Hepatic stellate cell (primary cell): ENCODE measurements at places on chromosomes 6 and 20.

DNA sequence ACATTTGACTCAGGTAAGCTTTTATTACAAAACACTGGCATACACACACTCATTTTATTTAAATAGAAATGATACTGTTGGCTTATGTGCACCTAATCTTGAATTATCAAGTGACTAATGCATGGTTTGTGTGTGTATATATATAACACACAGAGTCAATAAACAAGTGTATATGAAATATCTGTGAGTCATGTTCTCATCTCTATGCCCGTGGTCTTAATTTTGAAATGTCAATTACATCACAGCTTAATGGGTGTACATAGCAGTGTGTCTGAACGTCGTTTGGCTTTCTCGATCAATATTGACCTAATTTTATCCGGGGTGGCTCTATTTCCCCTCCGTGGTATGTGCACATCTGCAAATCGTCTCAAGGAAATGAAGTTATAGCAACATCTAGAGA lies 104.0 kb upstream of the ZFP64 start:
- no peak for DNase-seq

GRCh38 chr6:36650848-36651478 lies 27.6 kb upstream of the CDKN1A start:
- DNase-seq = no peak

DNA sequence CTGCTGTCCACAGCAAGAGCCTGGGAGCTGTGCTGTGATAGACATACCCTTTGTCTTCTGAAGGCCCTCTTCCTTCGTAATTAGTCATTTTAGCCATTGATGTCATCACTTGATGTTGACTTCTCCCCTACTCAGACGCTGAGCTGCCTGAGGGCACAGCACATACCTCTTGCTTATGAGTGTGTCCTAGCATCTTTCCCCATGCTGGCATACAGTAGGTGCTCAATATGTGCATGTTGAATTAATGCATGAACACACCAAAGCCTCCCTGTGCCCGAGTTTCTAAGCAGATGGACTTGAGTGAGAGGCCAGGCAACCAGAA lies 35.8 kb upstream of the FAM83D start:
- no peak for DNase-seq

DNA sequence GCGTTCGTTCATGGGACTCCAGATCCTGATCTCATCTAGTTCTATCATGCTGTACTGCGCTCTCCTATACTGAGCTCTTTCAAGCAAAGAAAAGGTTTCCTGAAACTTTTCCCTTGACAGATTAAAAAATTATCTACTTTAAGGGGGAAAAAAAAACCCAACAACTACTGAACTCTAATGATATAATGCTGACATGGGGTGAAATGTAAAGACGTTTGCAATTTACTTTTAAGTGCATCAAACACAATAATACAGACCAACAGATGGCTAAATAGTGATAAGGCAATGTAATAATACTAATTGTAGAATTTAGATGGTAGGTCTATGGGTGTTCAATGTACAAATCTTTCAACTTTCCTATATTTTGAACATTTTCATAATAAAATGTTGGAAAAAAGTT lies 16.4 kb downstream of the TOMM34 start:
- DNase-seq = no peak

DNA sequence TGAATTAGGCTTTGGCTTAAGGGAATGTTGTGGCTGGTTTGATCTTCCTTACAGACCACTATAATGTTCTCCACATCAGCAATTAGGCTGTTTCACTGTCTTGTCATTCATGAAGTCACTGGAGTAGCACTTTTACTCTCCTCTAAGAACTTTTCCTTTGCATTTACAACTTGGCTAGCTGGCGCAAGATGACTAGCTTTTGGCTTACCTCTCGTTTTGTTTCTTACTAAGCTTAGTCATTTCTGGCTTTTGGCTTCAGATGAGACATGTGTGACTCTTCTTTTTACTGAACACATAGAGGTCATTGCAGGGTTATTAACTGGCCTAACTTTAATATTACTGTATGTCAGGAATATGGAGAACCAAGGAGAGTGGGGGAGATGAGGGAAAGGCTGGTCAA lies 143.2 kb downstream of the PTCHD4 start:
- no peak for DNase-seq

DNA sequence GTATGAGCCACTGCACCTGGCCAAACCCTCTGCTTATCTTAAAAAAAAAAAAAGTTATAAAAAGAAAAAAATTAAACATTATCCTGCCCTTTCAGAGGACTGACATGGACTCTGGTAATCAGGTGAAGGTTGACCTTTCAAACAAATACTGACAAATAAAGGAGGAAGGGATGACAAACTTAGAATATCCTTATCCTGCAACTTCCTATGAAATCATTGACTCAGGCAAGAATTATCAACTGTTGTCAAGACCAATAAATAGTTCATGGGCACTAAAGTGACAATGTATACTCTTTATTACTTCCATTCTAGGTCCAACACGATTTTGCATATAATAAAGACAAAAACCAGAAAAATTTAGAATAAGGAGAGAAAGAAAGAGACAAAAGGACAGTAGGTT lies 117.9 kb downstream of the KIF16B start:
- no peak for DNase-seq

DNA sequence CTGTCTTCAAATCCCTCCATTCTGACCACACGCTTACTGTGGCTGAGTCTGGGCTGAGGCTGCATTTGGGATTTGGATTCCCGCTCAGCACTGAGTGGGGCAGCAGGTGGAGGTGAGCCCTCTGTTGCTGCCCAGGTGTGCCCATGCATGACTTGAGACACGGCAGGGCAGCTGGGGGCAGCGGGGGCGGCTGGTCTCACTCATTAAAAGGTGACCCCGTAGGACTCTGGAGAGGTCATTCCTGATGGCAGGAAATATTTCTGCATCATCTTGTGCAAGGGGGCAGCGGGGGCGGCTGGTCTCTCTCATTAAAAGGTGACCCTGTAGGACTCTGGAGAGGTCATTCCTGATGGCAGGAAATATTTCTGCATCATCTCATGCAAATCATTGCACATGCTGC lies 49.8 kb downstream of the SMOC2 start:
- no peak for DNase-seq

DNA sequence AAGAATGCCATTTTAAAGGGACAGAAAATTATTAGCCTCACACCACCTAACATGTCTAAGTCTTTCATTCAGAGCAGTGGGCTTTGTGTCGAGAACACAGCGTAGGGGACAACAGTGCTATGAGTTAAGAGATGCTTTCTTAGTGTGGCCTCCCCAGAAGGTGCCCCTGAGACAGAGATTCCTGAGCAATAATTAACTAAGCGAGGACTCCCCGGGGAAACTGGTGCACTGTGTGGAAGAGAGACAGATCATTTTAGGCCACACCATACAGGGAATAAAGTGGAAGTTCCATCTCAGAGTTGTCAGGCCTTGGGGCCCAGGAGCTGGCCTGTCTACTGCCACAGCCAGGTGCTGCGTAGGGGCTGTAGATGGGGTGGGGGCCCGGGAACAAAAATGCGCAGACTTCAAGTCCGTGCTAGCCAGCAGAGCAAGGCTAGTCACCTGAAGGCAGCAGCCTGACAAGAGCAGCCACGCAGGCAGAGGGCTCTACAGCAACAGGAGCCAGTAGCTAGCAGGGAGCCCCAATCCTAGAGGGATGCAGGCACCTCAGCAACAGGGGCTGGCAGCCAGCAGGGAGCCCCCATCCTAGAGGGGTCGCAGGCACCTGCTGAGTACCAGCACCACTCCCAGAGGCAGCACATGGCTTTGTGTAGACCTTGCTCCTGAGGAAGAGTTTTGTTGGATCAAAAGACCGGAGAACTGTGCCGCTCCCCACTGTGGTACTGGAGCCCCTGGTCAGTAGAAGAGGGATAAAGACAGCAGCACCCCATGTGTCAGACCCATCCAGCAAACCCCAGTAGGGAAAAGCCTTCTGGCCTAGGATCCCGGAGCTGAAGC lies 63.0 kb upstream of the NXT1 start:
- no peak for DNase-seq

DNA sequence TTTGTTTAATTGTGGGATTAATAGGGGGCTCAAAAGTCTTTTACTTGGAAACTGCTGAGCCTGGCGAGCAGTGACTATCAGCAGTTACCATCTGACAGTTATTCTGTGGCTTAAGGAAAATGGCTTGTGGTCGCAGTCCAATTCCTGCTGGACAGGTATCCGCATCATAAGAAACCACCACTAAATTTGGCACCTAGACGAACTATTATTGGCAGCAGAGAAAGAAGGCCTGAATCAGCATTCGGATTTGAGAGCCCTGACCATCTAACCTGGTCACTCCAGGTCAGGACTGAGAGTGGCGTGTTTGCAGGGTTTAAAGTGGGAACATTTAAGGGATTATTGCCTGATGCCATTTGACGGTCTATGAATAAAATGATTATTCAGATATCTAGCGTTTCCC lies 146.4 kb downstream of the RPS12 start:
- DNase-seq = no peak

DNA sequence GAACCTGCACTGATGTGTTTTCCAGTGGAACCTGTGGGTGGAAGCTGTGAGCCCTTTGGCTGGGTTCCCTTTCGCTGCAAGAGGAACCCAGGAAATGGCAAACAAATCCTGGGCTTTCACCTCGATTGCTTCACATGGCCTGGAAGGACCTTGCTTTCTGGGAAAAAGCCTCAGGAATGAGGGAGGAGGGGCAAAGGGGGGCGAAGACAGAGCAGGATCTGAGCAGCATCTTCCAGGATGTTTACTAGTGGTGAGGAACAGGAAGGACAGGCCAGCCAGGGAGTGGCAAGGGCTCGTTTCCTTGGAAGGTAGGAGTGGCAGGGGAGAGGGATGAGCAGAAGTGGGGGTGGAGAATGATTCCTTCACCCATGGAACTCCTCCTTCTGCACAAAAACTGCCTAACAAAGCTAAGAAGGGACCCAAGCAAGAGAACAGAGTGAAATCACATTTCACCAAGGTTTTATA lies 5.9 kb downstream of the SLC2A10 start:
- DNase-seq = peak; percentile 74

DNA sequence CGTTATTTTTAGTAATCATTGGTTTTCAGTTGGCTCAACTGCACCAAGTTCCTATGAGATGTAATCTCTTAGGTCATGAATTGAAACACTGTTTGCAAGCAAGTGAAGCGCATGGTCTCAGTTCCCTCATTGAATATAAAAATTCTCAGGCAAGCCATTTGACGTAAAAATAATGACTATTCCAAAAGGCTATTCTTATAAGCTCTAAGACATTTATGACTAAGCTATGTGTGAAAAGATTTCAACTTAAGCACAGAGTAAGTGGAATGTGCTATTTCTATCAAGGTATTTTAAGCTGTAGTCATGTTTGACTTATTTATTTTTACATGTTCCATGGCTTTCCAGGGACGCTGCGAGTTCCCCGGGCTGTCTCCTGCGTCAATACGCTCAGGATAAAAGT lies 248.5 kb downstream of the THBS2 start:
- no peak for DNase-seq
